AG10803 (cell line): ENCODE measurements at places on chromosomes 1 and 21.

DNA sequence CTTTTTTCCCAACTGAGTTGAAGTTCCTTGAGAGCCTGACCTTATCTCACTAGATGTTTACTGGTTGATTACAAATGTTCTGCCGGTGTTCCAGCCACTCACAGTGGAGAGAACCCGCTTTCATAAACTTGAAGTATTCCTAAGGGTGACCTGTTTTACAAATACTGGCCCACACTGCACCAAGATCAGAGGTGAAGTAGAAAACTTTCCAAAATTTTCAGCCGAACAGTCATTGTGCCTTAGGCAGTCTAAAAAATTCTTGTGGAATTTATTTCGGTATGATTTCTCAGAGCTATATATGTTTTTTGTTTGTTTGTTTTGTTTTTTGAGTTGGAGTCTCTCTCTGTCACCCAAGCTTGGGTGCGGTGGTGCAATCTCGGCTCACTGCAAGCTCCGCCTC lies 44.9 kb upstream of the GUCA2B start:
- DNase-seq: no peak

- DNase-seq: no peak
Measured at GRCh38 chr1:38929476-38929875, 12.2 kb downstream of the RHBDL2 start.

DNA sequence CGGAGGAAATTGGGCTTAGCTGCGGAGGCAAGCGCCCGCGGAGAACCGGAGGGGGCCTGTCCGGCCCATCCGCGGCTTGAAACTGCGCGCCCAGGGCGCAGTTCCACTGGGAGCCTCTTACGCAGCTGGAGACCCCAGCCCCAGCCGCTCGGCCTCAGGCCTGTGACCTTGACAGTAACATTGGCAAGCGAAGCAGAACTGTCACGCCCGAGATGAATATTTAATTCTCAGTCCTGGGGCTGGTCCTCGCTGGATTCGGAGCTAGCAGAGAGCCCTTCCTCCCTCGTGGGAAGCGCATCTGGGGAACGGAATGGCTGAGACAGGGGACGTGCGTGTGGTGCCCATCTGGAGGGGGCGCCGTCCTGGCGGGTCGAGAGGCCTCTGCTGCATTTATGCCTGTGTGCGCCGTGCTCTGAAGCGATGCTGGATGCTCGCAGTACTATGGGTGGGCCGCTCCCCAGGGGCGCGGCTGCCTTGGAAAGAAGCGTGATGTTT lies 928 bp downstream of the SLC6A17 start:
- DNase-seq: no peak

GRCh38 chr1:113088972-113089371 lies 16.0 kb downstream of the LRIG2 start:
- DNase-seq: no peak

GRCh38 chr21:39144191-39144590 lies 39.1 kb downstream of the PSMG1 start:
- DNase-seq: no peak

DNA sequence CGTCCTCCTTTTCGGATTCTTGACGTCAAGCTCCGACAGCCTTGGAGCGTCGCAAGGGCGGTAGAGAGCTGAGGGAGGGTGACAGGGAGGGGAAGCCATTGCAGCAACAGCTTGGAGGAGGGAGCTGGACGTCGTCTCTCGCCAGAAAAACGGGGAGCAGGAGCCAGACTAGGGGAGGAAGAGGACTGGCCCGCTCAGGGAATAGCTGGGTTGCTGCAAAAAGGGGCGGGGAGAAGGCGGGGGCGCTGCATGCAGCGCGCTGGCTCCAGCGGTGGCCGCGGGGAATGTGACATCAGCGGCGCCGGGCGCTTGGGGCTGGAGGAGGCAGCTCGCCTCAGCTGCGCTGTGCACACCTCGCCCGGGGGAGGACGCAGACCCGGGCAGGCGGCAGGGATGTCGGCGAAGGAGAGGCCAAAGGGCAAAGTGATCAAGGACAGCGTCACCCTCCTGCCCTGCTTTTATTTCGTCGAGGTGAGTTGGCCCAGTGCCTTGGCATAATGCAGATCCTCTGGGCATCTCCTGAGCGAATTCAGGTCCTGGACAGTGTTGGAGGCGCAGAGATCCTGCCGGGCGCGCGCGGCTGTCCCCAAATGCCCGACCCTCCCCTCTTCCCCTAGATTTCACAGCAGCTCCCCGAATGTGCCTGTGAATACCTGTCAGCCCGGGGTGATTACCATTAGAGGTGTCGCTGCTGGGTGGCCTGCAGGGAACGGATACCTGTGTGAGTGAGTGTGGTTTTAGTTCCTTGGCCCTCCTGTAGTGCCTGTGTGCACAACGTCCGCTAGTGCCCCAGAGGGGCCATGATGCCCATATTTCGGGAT lies at the start of gene PLPPR4:
PLPPR4 (plus strand) TSS at position 292 of the 821 bp plus-strand sequence; CDS start at position 394, 102 bp downstream.
- peak; percentile 49 for DNase-seq

DNA sequence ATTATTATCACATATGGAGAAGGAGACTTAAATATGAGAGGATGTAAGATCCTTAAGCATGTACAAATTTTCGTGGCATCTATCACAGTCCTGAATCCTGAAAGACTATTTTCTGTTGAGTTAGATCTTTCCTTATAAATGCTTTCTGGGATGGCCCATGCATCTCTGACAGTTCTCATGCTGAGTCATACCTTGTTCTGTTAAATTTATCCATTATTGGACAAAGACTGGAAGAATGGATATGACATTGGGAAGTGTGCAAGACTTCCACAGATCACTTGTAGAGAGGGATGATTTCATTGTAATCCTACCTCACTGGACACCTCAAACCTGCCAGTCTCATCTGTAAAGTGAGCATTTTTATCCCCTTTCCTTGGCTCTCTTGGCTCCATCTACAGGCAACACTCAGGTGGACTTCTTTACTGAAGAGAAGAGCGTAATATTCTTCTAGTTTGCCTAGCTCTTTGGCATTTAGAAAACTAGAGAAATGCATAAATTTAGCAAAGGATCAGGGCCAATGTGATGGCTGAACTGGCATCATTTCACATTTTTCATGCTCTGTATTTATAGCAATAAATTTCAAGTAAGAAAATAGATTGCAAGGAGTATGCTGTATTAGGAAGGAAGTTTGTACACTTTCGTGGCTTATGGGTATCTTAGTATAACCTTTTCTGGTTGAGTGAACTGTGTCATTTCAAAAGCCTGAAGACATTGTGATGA lies 128.2 kb downstream of the NFIA start:
- no peak for DNase-seq

DNA sequence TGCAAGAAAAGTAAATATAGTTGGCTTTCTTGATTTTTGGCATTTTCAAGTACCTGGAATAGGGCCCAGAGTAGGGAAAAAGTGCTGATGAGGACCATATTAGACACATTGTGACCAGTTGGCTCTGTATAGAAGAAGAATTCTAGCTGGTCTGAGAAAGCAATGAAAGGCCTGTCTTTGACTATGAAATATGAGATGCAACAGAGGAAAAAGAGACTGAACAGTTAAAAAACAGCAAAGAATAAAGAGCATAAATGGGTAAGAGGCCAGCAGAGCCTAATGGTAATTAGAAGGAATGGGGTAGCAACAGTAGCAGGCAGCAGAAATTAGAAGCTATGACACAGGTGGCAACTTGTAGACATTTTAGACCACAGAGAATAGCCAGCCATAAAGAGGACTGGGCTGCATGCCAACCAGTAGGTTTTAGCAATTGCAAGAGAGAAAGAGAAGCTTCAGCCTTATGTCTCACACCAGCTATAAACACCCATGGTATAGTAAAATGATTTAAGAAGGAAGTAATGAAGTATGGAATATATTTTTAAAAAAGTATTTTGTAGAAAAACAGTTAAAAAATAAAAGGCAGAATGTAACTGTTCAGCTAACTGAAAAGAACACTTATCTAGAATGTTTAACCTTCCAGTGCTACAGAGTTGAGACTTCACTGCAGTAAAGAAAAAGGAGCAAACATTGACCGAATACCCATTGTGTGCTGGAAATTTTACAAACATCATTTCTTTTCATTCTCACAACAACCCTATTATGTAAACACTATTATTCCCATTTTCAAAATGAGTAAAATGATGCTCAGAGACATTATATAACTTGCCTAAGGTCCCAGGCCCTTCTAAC lies 114.1 kb downstream of the LHX4 start:
- peak; percentile 37 for DNase-seq

GRCh38 chr1:97433824-97434177 lies 487.0 kb downstream of the DPYD start:
- DNase-seq: no peak

DNA sequence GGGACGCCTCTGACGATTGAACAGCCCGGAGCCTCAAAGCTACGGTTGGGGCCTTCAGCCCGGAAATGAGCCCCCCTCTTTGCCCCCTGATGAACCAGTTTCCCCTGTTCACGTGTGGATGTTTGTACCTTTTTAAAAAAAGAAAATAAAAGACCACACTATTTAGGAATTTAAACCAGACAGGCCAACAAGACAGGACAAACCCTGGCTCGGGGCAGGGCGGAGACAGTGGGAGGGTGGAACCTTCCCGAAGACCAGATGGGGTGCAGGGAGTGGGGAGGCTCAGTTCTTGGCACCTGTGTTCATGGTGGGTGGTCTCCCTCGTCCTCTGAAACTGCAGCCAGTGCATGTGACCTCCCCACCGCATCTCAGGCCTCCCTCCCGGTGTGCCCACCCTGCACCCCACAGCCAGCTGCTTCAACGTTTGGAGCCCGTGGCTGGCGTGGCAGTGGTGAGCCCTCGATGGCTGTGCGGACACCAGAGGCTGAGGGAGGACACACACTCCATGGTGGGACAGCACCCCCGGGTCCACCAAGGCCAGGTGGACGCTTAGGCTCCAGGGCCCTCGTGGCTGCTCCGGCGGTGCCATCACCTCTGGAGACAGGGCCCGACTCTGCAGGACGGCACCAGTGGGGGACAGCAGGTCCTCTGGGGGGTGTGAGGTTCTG lies 45.6 kb downstream of the COL18A1 start:
- no peak for DNase-seq
